ENCODE measurements at places on chromosomes 1 and 21.
A peak's percentile ranks its signal among the peaks of the same experiment; 100 is the strongest.

GRCh38 chr1:208239473-208240381, 4.5 kb downstream of the PLXNA2 start:
- DNase-seq = no peak

- DNase-seq = no peak
Observed at GRCh38 chr1:24874611-24875234, 55.4 kb downstream of the RUNX3 start.

GRCh38 chr1:172321451-172321850, 99.0 kb upstream of the C1orf105 start:
- DNase-seq = no peak

GRCh38 chr1:53618500-53619366, 120.2 kb downstream of the GLIS1 start:
- no peak for DNase-seq

DNA sequence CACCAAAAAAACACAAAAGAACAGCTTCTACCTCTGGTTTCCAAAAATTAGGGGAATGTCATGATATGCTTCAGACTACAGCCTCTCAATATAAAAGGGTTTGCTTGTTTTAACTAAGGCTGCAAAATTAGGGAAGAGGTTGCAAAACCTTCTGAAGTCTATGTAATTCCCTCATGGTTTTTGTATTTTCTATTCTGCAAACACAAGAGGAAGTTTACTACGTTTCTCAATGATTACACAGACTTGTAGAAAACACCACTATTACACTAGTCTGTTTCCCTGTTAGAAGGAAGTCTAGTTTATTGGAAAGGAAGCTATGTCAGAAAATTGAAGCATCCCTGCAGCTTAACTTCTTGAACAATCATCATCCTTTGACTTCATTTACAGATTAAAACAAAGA, 229.7 kb upstream of the FMN2 start:
- DNase-seq = peak; percentile 7

DNA sequence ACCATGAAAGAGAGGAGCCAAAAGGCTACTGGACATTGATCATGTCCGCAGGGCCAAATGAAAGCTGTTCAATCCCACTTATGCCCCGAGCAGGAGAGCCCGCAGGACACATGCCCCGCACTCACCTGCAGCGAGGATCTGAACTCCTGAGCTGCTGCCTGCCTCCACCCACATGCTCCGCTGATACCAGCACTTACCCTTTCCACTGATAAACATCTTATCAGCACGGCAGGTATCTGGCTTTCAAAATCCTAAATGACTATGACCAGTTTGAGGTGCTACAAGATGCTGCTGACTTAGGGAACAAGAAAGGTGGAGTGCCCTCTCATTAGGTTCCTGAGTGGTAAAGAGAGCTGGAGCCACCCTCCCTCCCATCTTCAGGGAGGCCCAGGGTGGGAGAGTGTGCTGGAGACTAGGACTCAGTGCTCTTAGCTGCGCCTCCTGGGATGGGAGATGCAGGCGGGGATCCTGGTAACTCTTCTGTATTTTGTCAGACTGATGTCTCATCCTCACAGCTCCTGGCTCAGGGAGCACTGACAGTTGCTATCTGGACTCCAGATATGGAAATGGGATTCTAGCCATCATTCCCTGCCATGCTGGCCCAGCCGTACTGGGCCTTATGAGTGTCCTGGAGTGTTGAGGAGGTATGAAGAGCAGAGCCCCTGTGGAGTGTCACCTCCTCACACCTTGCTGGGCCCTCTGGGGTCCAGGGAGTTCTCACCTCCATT, 86.4 kb upstream of the F3 start:
- DNase-seq = no peak

DNA sequence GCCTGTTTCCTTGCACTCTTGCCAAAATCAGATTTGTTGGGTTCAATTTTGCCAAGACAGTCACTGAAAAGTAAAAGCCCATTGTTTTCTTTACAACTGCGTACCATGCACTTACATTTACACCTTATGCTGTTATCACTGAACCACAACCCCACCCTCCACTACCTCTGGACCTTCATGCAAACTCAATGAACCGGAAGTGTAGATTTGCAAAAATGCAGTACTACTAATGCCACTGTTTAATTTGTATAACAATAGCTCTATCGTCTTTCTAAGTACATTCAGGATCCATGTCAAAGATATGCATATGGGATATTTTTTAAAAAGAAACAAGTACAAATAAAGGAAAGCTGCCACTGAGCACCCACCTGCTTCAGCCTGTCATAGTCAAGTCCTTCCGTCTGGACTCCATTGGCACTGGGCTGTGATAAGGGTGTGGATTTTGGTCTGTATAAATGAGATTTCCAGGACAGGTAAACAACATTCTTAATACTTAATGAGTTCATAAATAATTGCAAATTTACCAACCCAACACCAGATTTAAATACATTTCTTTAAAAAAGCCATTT, 72.9 kb upstream of the LBR start:
- DNase-seq = no peak

DNA sequence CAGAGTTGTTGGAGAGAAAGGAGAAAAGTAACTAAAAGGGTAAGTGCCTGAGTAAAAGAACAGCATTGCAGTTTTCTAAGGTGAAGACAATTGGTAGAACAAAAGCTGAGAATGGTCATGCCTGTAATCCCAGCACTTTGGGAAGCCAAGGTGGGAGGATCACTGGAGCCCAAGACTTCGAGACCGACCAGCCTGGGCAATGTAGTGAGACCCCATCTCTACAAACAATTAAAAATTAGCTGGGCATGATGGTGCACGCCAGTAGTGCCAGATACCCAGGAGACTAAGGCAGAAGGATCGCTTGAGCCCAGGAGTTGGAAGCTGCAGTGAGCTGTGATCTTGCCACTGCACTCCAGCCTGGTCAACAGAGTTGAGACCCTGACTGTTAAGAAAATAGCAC, 15.2 kb upstream of the PGD start:
- DNase-seq = no peak

- no peak for DNase-seq
Observed at GRCh38 chr1:10292188-10292587, 81.8 kb downstream of the KIF1B start.

DNA sequence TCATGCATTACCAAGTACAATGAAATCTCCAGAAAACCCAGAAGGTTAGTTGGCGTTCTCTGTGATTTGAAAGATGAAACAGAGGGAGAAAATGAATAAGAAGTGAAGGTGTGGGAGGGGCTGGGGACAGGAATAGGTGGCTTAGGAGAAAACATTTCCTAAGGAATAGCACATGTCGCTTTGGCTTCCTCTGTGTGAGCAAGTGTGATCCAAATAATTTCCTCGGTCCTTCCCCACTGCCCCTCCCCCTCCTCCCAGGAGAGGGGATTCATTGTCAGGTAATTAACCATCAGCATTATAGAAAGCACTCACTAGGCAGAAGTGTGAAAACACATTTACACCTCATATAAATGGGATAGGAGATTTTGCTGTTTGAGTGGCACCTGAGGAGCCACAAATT, 105.5 kb downstream of the NUF2 start:
- DNase-seq = no peak

DNA sequence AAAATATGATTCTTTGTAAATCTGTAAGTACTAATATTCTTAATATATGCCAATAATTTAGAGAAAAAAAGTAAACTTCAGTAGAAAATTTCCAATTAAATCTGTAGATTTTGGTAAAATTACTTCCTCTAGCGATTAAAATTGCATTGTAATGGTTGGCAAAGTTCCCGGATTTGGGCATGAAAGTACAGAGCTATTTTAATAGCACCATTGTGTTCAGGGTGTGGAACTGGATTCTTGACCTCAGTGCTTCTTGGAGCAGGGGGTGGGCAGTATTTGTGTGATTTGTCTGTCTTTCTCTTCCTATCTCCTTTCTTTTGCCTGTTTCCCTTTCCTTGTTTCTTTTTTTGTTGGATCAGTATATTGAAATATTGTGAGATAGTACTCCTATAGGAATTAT, 72.1 kb downstream of the DNM3 start:
- DNase-seq = peak; percentile 14

DNA sequence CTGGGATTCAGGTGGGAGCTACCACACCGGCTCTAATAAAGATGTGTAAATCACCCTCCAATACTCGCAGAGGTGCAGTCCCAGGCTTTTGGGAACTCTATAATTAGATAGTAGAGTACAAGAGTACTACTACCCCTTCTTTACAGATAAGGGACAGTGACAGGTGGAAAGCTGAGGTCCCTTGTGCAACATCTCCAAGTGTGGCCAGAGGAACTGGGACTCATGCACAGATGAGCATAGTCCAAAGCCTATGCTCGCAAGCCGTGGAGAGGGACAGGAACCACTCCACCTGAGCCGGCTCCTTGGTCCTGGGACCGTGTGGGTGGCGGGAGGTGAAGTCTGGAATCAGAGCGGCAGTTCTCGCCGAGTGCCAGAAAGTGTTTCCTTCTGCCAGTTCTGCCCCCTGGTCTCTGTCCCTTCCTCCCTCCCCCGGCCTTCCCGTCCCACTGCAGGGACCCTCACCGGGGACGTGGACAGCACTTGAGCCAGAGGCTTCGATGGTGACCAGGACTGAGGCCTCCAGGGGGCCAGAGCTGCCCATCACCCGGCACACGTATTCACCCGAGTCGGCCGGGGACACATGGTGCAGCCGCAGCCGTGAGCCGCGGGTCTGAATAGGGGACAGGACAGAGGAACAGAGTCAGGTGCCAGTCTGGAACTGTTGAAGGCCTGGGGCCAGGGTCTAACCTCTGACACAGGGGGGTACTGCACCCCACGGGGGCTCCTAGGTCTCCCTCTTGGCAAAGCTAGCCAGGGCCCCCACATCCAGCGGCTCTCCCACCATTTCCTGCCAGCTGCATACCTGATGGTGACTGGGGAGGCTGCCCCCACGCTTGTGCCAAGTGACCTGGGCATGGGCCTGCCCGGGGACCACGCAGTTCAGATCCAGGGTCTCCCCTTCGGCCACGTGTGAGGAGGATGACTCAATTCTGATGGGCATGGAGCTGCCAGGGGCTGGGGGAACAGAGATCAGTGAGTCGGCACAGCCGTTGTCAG, 33.9 kb downstream of the LDLRAD2 start:
- DNase-seq = no peak

- DNase-seq = no peak
Observed at GRCh38 chr21:29130270-29130969, at the start of gene MAP3K7CL. MAP3K7CL (plus strand) TSS chr21:29130644; CDS start chr21:29133345, 2,701 bp downstream.

Data from KBM-7 (cell line).